Activated CD4-positive, alpha-beta memory T cell treated with anti-CD3 and anti-CD28 coated beads for 36 hours (primary cell): ENCODE measurements at places on chromosomes 16 and 17. TPM values are rescaled to one million over a fixed set of nuclear protein-coding genes. Genes with fewer than 3 reads are reported as not detected.

The TAT gene
- total RNA-seq = not detected

The ZFPM1 gene
- total RNA-seq = 11.6 TPM

The TEPSIN gene
- 24.6 TPM for total RNA-seq

The GINS2 gene
- 67.8 TPM for total RNA-seq

The PIP4K2B gene
- total RNA-seq = 37.9 TPM

The CRYM gene
- total RNA-seq = not detected

The OR1A2 gene
- total RNA-seq = not detected

The HS3ST2 gene
- not detected for total RNA-seq

The SHCBP1 gene
- 49.0 TPM for total RNA-seq

The CBX8 gene
- 4.6 TPM for total RNA-seq

The LPO gene
- total RNA-seq = not detected

The MSLN gene
- not detected for total RNA-seq

The IL17C gene
- 0.22 TPM for total RNA-seq

The CA5A gene
- not detected for total RNA-seq

The TMEM235 gene
- total RNA-seq = not detected

The FSCN2 gene
- total RNA-seq = 0.33 TPM

The KRTAP17-1 gene
- total RNA-seq = not detected

The WSCD1 gene
- total RNA-seq = 0.53 TPM

The UBE2O gene
- 25.2 TPM for total RNA-seq

The ABCA3 gene
- 6.4 TPM for total RNA-seq

The PRSS27 gene
- total RNA-seq = 2.4 TPM

The ERBB2 gene
- total RNA-seq = 5.9 TPM

The NFATC3 gene
- 85.2 TPM for total RNA-seq
